Fibroblast of lung (primary cell): ENCODE measurements at places on chromosomes 5 and 9.

GRCh38 chr5:61423487-61424145 lies 91.6 kb downstream of the ZSWIM6 start:
- no peak for DNase-seq

GRCh38 chr9:9719373-9720112 lies 893.3 kb downstream of the PTPRD start:
- no peak for DNase-seq

DNA sequence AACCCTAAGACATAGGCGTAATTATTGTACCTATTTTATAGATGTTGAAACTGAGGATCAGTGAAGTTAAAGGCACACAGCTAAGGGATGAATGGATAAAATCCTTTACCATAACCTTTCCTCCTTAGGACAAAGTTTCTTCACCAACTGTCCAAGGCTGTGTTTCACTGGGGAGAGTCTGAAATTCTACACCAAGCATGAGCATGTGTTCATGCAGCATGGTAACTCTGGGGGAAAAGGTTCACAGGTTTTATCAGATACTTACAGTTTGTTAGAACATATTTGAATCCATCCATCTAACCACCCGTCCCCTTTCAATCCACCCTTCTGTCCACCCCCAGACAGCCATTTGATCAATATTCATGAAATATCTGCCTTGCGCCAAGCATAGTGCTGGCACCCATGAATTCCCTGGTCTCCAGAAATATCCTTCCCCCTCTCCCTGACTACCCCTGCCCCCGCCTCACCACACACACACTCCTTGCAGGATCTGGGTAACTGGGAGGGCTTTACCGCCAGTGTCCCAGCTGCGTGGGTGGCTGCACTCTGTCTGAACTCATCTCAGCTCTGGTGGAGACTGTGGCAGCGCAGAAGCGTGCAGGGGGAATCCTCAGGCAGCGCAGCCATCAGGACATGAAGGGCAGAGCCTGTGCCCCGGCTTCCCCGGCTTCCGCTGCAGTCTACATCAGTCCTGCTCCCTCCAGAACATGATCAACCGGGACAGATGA lies 6.3 kb upstream of the KCNIP1 start:
- peak; percentile 72 for DNase-seq

DNA sequence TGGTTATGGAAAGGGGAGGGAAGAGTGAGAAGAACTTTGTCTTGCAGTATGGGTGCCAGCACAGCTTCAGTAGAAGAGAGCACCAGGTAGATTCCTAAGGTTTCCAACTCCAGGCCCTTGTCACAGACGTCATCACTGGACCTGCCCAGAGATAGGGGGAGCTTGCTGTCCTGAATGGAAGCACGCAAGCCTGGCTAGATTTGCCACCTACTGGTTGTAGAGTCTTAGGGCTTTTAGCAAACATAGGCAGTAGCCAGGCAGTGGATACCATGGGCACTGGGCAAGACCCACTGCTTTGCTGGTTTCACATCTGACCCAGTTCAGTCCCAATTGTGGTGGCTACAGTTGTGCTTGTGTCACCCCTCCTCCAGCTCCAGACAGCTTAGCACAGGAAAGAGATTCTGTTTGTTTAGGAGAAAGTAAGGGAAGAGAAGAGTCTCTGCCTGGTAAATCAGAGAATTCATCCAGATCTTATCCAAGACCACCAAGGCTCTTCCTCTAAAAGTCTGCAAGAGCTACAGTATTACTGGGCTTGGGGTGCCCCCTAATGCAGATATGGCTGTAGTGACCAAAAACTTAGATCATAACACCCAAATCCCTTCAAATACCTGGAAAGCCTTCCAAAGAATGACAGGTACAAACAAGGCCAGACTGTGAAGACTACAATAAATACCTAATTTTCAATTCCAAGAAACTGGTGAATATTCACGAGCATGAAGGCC lies 158.9 kb downstream of the HINT1 start:
- DNase-seq, result no peak

DNA sequence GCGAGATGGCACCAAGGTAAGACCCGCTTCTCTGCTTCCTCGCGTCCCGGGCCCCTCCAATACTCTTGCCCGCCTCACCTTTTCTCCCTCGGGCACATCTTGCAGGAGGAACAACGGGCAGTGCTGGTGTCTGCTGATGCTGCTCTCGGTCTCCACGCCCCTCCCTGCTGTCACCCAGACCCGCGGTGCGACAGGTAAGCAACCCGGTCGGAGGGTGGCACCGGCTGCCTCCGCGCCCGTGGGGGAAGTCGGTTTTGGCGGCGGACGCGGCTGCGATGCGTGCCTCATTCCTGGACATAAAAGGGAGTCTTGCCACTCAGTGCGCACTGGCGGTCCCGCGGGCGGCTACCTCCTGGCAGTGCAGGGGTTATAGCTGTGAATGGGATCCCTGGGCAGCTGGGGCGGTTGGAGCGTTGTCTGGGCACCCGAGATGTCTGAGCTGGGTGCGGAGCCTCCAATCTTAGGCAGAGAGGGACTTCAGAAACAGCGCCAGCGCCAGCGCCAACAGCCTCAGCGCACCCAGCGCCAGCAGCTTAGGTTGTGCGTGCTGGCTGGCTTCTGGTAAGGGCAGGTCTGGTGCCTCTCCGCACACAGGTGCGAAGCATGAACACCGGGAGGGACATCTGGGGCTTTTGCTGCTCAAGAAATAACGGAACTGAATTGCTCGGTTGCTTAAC lies 488 bp downstream of the COL15A1 start:
- peak; percentile 34 for DNase-seq

DNA sequence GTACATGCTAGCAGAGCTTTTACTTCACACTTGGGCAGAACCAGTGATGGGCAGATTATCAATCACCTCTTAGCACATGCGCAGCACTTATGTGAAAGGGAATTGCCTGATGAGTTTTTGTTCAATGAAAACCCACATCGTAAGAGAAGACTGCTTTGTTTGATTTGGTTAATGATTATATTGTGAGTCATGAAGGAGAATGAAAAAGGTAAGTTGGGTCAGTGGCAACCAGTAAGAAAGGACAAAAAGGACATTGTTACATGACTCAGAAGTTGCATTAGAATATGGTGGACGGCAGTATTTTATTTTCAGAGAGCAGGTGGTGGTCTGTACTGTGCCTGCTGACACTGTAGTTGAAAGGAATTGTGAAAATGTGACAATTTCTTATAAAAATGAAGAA lies 127.4 kb downstream of the AOPEP start:
- no peak for DNase-seq

GRCh38 chr9:121954477-121955140 lies 138.5 kb downstream of the TTLL11 start:
- peak; percentile 85 for DNase-seq

DNA sequence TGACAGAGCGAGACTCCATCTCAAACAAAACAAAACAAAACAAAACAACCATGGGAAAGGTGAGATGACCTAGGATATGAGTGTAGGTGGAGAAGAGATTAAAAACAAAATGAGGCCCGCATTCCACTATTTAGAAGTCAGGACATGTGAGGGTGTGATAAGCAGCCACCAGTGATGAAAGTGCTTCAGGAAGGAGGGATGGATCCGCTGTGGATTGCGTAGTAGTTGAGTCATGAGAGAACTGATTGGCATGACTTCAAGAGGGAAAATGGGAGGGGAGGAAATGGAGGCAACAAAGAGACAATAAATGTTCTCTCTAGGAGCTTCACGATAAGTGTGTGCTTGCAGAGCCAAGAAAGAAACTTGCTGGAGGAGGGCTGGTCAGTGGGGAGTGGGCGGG lies 367.6 kb downstream of the ARL15 start:
- peak; percentile 81 for DNase-seq

DNA sequence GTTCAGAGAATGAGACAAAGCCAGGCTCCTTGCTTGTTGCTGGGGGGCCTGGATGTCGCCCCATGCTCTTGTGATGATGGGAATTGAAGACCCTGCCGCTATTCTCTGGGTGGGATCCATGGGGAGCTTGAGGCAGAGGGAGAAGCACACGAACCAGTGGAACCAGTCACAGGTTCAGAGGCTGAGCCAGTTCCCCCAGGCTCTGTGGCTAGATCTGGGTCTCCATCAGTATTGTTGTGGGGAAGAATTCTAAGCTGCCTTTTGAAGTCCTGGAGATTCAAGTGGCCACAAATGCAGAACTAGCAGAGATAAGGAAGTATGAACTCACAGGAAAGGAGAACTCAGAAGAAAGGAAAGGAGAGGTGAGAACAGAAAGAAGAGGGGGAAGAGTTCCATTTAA lies 219.4 kb downstream of the MSX2 start:
- DNase-seq, result no peak

DNA sequence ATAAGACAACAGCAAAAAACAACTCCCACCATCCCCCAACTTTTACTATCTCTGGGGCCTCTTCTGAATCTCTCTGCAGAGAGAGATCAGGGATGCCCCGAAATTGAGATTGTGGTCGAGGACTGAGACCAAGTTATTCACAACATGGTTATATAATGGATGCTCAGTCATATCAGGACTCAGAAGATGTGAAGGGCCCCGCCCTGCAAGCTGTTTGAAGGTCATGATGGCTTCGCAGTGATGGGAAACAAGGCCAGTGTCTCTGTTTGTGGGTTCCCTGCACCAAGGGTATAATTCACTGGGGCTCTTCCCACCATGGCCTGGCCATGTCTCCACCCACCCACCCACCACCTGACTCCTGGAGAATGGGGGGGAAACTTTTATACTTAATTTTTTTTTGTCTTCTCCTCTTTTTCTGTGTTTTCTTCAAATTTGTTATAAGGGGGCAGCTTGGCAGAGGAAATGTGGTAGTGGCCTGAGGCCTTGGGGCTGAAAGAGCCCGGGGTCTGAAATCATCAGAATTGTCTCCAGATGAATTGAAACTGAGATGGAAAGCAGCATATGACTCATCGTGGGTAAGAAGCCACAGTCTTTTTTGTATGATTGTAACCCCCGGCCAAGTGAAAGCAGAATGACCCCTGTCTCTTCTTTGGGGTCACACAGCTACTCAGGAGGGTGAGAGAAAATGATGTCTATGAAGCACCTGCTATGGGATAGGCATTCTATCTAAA lies 15.0 kb upstream of the TEX48 start:
- peak; percentile 67 for DNase-seq

GRCh38 chr5:133474851-133475590 lies 137.3 kb downstream of the FSTL4 start:
- DNase-seq, result no peak

DNA sequence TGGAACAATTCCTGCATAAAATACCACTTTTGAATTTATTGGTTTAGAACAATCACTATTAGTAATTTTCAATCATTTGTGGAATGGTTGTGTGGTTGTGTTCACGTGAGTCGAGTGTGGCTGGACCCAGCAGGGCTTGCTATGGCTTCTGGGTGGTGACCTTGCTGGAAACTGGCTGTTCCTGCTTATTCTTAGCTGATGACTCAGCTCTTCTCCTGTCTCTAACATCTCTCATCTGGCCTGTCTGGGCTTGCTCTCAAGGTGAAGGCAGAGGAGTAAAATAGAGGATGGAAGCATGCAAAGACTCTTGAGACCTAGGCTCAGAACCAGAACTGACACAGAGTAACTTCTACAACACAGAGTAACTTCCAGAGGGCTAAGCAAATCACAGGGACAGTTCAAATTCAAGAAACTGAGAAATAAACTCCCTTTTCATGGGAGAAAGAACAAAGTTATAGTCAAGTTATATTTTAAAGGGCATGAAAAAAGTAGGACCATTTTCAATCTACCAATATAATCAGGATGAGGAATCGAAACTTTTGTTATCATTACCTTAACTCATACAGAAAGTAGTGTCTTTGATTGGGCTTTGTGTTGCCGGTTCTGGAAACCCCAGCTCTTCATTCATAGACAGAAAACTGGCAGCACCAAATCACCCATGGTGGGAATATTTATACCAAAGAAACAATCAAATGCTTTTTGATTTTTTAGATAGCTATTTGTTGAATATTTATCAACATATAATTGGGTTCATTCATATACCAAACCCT lies 665.1 kb downstream of the CDH18 start:
- DNase-seq, result peak; percentile 74

DNA sequence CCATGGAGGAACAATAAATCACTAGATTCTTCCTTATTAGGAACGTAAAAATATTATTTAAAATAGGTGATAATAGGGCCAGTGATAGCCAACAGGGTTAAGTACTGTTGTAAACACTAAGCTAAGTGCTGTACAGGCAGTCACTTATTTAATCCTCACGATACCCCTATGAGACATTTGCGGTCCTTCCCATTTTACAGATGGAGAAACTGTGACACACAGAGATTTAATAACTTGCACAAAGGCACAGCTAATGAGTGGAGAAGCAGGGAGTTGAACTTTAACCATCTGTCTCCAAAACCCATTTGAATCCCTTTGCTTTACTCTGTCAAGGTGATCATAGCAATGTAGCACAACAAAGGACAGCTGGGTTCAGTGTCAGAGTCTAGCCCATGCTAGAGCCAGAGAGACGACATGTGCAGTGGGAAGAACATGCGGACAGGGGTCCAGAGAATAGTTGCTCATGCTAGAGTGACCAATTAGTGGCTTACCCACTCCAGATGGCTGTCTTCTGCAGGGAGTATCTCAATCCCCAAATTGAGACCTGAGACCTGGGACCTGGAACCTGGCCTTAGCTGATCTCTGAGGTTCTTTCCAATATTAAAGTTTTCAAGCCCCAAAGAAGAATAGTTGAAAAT lies 28.9 kb downstream of the STXBP1 start:
- no peak for DNase-seq

DNA sequence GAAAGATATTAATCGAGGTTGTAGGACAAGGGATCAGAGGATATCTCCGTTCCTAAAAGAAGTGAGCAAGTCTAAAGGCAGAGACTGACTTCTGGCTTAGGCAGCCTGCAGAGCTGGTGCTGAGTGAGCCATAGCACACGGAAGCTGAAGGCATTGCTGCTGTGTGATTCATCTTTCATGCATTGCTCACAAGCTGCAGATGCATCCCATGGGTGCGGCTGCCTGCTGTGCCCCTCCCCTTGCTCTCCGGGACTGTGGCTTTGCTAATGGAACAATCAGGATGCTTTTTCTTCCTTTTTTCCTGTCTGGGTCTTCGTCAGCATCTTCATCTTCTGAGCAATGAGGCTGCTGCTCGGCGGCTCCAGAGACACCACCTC lies 341.4 kb downstream of the DIRAS2 start:
- DNase-seq, result peak; percentile 91

GRCh38 chr5:164052536-164053093 lies 547.2 kb downstream of the MAT2B start:
- DNase-seq, result peak; percentile 76

GRCh38 chr5:6246820-6247437 lies 131.4 kb downstream of the MED10 start:
- DNase-seq, result no peak

- peak; percentile 70 for DNase-seq
Measured at GRCh38 chr9:105341434-105342146, 97.1 kb downstream of the SLC44A1 start.

- DNase-seq, result no peak
Measured at GRCh38 chr9:92032891-92033290, 82.3 kb downstream of the SPTLC1 start.

- DNase-seq, result peak; percentile 96
Measured at GRCh38 chr5:14105718-14106410, 37.3 kb upstream of the TRIO start.

- no peak for DNase-seq
Measured at GRCh38 chr9:135705376-135705775, 3.4 kb downstream of the KCNT1 start.

- DNase-seq, result peak; percentile 93
Measured at GRCh38 chr9:5626727-5627634, 1.9 kb upstream of the RIC1 start.
